ENCODE measurements at places on chromosomes 2 and 18.

- DNase-seq, result no peak
Observed at GRCh38 chr2:227474410-227474809, 2.5 kb downstream of the AGFG1 start.

DNA sequence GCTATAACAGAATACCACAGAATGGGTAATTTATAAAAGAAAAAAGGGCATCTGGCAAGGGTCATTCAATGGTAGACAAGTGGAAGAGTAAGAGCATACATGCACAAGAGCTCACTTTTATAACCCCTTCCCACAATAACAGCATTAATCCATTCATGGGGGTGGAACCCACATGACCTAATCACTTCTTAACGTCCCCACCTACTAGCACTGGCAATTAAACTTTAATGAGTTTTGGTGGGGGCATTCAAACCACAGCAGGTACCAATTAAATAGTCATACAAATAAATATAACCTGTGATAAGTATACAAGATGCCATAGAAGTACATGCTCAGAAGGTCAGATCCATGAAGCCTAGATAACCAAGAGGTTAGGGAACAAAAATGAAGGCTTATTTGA lies 48.6 kb downstream of the ROCK1 start:
- DNase-seq, result no peak

- no peak for DNase-seq
Observed at GRCh38 chr2:167928434-167928833, 319.0 kb downstream of the STK39 start.

DNA sequence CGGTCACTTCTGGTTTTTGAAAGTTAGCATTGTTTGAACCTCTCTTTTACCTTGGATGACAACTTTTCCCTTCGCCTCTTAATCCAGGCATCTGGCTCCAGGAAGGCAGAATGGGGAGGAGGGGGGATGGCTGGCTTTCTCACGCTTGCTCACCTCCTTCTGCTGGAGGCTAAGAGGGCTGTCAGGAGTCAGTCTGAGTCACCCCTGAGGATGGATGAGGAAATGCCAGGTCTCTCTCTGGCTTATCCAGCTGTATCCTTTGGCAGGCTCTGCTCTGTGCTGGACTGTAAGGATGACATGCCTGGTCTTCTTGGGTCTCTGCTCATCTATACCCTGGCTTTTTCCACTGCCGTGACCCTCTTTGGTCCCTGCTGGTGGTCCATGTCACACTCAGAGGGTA lies 142.9 kb upstream of the GYPC start:
- no peak for DNase-seq

DNA sequence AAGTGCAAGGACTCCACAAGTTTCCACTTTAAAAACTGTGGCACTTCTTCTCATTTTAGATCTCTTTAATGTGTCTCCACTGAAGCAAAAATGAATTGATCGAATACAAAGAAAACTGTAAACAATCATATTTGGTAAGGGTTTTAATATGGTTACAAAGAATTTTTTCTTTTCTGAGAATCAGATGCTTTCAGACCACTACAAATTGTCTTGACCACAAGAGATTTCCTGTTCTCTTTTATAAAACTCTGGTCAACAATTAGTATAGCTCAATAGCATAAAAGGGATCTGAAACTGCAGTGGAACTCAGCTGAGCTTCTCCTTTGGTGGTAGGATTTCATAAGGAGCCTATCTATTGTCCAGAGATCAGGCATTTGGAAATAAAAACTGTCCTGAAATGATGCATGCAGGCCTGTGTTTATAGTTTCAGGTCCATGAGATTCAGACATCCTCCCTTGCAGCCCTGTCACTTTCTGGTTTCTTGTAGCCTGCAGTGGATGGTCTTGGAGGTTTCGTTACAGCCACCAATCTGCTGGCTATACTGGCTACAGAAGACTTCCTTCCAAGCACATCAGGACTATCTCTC lies 120.0 kb downstream of the DOCK10 start:
- DNase-seq, result peak; percentile 73

GRCh38 chr2:174729797-174730697 lies 34.2 kb downstream of the CHRNA1 start:
- DNase-seq, result no peak

- no peak for DNase-seq
Observed at GRCh38 chr18:79318142-79318673, 77.5 kb upstream of the NFATC1 start.

DNA sequence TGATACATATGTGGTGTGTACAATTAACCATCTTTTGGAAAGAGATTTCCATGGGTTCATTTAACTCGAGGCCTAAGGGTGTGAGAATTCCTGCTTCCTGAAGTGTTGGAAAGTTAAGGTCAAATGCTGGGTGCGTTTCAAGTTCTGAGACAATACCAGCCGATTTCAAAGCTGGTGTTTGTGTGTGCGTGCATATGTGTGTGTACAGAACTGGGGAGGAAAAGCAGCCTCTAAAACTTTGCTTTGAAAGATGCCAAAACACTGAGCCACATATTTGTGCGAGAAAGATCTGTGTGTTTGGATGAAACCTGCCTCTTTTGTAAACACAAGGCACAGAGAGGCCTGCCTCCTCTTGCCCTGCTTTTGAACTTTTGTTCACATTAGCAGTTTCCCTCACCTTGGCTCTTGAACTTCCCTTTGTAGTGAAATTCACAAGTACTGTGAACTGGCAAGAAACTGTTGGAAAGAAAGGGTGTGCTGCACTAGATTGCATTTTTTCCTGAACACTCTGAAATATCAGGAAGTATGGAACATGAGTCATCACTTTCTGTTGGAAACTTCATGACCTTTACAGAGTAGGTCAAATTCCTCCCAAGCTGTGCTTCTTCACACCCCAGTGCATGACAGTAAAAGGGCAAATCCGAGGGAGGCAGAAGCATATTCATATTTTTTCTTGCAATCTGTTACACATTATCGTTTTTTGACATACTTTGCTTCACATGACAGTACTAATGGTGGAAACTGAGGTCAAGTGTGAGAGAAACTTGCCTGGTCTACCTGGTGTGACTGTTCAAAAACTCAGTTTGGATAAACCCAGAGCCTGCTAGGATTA lies 20.0 kb upstream of the CAVIN2 start:
- DNase-seq, result no peak

DNA sequence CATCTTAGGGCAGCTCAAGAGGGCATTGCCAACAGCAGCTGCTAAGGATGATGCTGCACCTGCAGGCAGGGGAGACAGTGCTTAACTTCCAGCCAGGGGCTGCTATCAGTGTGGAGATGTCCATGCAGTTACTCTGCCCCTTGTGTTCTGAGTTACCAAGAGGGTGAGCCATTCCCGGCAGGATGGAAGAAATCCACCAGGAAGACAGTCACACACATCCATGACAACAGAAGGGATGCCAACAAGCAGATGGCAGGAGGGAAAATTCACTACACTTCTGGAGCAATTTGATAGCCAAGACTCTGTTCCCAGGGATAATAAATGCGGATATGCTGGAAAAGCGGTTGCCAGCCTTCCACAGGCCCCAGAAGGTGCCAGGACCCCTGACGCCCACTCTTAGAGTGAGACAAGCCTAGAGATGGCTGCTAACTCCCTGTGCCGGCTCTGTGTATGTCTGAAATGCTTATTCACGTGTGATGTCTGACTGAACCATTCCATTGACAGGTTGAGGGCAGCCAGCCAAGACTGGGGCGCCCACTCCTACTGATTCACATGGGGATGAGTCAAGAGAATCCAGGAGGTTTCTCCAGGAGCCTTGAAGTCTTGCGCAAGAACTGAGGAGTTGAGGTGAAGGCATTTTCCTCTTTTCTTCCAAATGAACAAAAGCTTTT lies 24.5 kb downstream of the LOXHD1 start:
- no peak for DNase-seq

DNA sequence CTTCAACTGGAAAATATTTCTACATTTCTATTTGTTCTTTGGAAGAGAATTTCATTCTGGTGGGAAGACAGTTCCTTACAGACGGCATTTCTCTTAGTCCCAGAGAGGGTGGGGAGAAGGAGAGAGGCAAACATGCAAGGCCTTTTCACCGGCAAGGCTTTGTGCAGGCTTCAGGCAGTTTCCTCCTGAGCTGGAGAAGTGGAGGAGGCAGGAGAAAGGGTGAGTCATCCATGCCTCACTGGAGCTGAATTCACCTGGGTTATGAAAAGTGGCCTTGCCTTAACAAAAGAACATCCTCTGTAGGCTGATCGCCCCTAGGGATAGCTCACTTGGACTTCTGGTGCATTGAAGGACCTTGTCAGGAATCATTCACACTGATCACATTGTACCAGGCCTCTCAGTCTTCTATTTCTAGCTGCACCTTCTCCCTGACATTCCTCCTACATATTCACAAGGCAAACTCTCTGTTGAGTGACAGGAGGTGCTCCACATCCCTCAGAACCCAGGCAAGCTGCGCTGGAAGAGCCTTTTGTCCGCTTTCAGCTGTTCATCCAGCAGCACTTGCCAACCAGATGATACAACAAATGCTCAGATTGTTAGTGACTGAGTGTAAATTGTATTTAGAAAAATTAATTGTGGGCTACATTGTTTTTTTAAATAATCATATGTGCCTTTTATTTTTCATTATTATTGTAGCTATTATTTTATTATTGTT lies 796.1 kb downstream of the DCDC2C start:
- DNase-seq, result no peak

DNA sequence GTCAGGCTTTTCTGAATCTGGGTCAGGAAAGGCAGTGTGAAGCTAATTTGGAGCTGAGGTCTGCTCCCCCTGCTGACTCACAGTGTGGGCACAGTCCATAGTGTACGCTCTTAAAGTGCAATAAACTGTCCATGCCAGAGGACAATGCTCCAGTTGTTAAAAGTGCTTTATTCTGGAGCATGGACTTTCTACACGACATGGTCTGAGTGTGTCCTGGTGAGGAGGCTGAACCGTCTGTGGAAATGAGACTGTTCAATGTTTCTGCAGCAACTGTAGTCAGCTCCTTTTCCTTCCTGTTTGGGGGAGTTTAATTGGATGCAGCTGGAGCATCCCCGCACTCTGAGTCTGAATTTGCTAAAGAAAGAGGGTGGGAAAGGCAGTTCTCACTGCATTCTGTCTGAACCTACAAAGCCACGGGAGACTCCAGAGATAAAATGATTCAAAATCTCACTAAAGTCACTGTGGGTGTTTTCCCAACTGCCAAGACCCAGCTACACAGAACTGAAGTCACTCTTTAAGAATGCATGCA lies 110.2 kb upstream of the TRIB2 start:
- no peak for DNase-seq

- no peak for DNase-seq
Observed at GRCh38 chr2:2744958-2745715, 414.1 kb upstream of the MYT1L start.

- DNase-seq, result no peak
Observed at GRCh38 chr2:195677884-195678283, 20.9 kb downstream of the SLC39A10 start.

GRCh38 chr2:219527076-219527394 lies 12.8 kb downstream of the ASIC4 start:
- no peak for DNase-seq

- DNase-seq, result peak; percentile 61
Observed at GRCh38 chr2:206274434-206275311, at the start of gene ZDBF2. ZDBF2 (plus strand) TSS chr2:206274663; CDS start chr2:206281850, 7,187 bp downstream.

- DNase-seq, result no peak
Observed at GRCh38 chr18:919078-919477, 14.4 kb downstream of the ADCYAP1 start.

DNA sequence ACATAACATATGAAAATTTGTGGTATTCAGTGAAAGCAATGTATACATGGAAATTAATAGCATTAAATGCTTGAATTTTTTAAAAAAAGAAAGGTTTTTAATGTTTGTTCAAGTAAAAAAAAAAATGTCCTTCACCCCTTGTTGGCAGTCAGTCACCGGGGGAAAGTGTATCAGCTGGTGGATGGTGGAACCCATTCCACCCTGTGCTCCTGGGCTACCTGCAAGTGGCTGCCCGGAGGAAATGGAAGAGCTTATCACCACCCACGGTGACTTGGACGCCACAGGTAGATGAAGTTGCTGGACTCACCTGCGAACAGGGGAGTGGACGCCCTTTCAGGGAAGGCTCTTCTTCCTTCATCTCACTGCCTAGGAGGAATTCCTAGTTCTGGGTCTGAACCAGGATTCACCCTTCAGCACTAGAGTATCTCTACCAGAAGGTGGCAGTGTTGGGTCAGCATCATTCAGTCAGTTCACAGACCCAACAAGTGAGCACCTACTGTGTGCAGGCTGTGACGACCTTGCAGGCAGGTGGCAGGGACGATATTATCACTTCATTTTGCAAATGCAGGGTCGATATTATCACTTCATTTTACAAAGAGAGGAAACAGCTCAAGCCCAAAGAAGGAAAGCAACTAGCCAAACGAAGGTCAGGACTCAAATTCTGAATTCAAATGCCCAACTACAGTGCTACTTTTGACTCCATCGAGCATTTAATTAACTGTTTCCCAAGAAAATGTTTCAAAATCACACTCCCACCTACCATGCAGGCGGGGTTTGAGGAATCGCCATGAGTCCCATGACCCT lies 35.8 kb downstream of the CIB4 start:
- peak; percentile 56 for DNase-seq

GRCh38 chr2:6639929-6640620 lies 225.6 kb downstream of the CMPK2 start:
- no peak for DNase-seq

- DNase-seq, result no peak
Observed at GRCh38 chr2:233428008-233428407, 73.7 kb downstream of the DGKD start.

- DNase-seq, result peak; percentile 64
Observed at GRCh38 chr2:8684878-8685696, 3.2 kb downstream of the ID2 start.

GRCh38 chr2:46171411-46171953 lies 125.7 kb upstream of the EPAS1 start:
- DNase-seq, result no peak

DNA sequence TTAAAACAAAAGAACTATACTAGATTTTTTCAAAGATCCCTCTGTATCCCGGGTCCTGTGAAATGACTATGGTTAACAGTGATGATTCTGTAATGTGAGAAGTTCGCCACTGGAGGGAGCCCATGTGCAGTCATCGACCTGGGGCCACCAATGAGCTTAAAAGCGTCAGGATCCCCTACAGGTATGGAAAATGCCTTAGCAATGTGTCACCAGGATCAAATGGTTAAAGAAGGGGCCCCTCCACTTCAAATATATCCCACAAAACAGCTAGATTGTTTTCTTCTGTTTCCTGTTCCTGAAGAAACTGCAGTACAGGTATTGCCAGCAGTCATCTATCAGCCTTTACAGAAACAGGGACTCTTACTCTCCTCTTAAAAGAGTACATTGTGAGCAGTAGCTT lies 15.3 kb downstream of the CHRNA1 start:
- peak; percentile 71 for DNase-seq

DNA sequence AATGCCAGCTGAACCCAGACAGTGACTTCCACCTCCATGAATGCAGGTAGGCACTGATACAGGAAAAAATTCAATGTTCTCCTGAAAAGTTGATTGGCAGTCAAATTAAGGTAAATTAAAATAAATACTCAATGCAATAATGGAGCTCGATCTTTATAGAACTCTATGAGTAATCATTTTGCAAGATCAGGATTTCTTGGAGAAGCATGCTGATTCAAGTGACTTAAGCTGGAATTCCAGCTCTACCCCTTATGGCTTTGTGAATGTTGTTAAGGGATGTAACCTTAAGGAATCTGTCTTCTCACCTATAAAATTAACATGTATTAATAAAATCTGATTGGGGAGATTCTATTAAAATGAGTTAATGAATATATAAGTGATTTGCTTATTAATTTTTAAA lies 145.1 kb downstream of the QPCT start:
- no peak for DNase-seq

Data from GM12865 (cell line).